ENCODE measurements at places on chromosomes 1 and 21. TPM values are rescaled to one million over a fixed set of nuclear protein-coding genes. Genes with fewer than 3 reads are reported as not detected.
A peak's percentile ranks its signal among the peaks of the same experiment; 100 is the strongest.

The CD52 gene
- total RNA-seq = not detected

The ADCY10 gene
- total RNA-seq = 0.17 TPM

The LAD1 gene
- total RNA-seq = 101 TPM

The AKNAD1 gene
- 2.2 TPM for total RNA-seq

The RIPPLY3 gene
- 0.13 TPM for total RNA-seq

The WNT2B gene
- total RNA-seq = 1.4 TPM

The MTFR1L gene
- 39.0 TPM for total RNA-seq

DNA sequence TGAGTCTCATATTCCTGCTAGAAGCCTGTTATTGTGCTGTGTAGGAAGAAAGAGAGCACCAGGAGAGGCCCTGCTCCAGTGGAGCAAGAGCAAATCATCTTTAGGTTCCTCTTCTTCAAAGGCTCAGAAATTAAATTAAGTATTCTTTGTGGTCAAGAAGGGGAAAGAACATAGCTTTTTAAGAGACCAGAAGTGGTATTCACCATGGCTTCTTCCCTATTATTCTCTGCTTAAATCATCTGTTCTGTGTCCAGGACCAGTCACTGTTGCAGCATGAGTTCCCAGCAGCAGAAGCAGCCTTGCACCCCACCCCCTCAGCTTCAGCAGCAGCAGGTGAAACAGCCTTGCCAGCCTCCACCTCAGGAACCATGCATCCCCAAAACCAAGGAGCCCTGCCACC is 1.1 kb downstream of the SPRR1B start:
- DNase-seq = no peak

GRCh38 chr1:152884085-152884484 is 6.0 kb downstream of the SMCP start:
- DNase-seq = peak; percentile 62

DNA sequence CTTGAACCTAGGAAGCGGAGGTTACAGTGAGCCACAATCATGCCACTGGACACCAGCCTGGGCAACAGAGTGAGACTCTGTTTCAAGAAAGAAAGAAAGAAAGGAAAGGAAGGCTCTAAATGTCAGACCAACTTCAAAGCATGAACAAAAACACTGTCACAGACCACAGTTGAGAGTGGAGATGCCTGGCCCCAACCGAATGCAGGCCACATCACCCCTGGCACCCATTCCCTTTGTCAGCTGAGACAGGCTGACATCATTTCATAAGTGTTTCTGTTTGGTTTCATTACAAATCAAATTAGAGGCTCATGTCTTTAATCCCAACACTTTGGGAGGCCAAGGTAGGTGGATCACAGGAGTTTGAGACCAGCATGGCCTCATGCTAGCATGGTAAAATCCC is 28.6 kb upstream of the NADK start:
- DNase-seq = no peak

- DNase-seq = no peak
Observed at GRCh38 chr21:21730512-21730911, 732.3 kb downstream of the NCAM2 start.

- DNase-seq = no peak
Observed at GRCh38 chr1:53166912-53167311, 24.5 kb upstream of the SLC1A7 start.

GRCh38 chr1:67614511-67614934 is 70.5 kb upstream of the GADD45A start:
- peak; percentile 66 for DNase-seq

GRCh38 chr1:180842491-180843275 is 70.0 kb upstream of the KIAA1614 start:
- DNase-seq = no peak

DNA sequence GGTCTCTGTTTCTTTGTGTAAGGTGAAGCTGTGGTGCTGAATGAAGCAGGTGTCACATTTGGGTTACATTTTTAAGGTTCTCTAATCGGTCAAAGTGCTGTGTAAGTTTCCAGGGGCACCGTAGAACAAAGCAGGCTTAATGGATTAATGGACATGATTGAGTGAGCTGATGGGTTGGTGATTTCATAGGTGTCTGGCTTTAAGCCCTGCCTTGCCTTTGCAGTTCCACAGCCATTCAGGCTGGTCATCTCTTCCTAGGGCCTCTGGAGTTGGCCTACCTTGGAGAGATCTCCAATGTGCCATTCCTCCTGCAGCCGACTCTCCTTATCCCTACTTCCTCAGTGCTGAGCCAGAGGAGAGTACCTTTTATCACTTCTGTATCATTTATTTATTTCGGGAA is 15.2 kb downstream of the GALNT2 start:
- DNase-seq = no peak

DNA sequence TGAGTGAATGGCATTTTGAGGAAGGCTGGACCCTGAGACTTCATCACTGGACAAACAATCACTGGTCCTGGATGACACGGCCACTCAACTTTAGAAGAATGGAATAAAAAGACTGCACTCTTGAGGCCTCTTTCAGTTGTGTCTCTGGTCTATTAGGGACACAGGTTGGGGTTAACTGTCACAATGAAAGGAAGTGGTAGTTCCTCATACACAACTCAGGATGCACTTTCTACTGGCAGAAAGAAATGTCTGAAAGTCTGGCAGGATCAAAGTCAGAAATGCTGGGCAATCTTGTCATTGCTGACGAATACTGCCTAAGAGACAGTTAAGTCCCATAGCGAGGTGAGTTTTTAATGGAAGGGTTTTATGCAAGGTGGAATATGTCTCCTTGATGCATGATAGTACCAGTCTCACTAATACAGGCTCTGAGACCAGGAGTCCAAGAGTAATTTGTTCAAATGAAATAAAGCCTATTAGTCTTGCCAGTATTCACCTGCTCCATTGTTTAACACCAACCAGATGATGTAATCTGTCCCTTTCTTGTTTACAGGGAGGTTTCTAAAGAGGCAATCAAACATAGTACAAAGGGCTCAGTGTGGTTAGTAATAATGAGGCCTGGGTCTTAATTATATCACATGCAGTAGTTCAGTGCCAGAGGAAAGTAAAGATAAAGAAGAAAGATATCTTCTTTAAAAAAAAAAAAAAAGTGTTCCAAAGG is 11.2 kb upstream of the RRP15 start:
- no peak for DNase-seq

DNA sequence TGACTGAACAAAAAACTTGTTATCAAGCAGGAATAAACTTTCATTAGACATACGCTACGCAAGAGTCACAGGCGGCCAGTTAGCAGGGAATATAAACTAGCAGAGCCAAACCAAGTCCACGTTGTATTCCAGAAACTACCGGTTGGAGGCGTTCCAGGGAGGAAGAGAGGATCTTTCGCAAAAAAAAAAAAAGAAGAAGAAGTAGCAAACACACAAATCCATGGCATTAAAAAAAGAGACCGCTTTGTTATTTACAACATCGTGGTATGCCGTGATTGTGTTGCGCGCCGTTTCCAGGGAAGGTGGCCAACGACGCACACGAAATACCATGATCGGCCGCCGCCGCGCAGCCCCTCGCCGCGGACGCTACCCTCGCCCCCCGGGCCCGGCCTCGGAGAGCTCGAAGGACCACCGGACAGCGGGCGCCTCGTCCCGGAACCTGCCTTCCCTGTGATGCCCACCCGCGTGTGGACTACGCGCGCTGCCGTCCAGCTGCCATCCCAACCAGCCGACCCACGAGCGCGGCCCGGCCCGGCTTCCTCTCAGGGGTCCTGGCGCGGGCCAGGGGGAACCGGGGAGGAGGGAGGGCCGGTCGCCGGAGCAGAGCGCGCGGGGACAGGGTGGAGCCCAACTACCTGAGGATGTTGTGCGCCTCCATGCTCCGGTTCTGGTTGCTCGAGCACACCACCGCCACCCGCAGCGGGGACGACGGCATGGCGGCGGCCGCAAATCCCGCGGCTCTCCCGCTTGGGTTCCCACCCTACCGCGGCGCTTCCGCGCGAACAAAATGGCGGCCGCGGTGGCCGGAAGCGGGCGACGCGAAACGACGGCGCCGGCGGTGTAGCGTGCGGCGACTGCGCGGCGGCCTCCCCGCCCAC is 581 bp downstream of the SSU72 start:
- DNase-seq = peak; percentile 49

GRCh38 chr1:58324558-58324957 is 222.0 kb downstream of the OMA1 start:
- DNase-seq = no peak

DNA sequence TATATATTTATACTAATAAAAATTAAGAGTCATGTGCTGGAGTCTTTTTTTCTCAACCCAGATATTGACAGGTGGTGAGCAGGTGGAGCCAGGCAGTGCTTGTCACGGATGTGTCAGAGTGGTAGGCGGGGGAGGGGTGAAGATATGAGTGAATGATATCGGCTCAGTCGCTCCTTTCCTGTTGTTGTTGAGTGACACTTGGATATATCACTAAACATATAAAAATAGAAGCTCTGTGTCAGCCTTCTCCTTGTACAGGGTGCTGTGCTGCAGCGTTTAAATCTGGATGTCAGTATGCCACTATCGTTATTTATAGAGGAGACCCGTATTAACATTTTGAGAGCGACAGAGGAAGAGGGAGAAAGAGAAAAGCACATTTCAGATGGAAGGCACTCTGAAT is 339.6 kb downstream of the NUF2 start:
- DNase-seq = no peak

Measured in mammary epithelial cell (primary cell).